ENCODE measurements at places on chromosomes 2 and 18. TPM values are rescaled to one million over a fixed set of nuclear protein-coding genes. Genes with fewer than 3 reads are reported as not detected.

- no peak for DNase-seq
Measured at GRCh38 chr18:10113121-10114022, 199.6 kb downstream of the VAPA start.

- DNase-seq: no peak
Measured at GRCh38 chr2:233271693-233272092, 20.2 kb downstream of the ATG16L1 start.

GRCh38 chr2:46913471-46914381, 1.9 kb downstream of the MCFD2 start:
- peak; percentile 18 for DNase-seq

DNA sequence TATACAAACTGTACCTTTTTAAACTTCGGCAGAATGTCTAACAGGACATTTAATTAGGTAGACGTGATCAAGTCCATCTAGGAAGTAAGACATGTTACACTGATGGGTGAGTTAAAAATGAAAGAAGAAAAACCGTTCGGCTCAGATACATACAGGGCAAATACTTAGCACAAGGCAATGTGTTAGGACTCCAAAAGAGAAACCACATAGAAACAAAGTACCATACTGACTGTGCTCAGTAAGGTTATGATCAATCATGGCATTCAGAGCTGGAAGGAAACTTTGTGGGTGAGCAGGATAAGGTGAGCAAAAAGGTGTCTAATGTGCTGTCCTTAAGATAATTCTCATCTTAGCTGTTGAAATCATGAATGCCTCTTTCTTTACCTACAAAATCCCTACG, 211.9 kb downstream of the STK39 start:
- no peak for DNase-seq

- no peak for DNase-seq
Measured at GRCh38 chr18:9217743-9218451, 81.3 kb downstream of the ANKRD12 start.

DNA sequence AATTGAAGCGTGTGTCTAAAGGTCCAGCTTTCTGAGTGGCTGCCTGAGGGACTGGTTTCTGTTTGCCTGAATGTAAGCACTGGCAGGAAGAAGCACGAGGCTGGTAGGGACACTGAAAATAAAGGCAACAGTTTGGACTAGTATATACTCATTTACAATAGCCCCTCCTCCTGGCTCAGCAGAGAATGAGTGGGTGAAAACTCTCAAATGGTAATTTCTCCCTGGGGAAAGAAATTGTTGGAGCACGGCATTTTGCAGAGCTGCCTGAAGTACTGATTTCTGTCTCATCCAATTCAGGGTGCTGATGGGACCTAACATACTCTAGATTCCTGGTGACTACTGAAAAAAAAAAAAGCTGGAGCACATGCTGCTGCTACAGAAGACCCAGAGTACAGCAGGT, 17.3 kb upstream of the SPP2 start:
- DNase-seq: no peak

- DNase-seq: no peak
Measured at GRCh38 chr2:210568108-210568507, 11.7 kb downstream of the CPS1 start.

GRCh38 chr2:120952318-120952717, 216.7 kb downstream of the GLI2 start:
- DNase-seq: no peak

DNA sequence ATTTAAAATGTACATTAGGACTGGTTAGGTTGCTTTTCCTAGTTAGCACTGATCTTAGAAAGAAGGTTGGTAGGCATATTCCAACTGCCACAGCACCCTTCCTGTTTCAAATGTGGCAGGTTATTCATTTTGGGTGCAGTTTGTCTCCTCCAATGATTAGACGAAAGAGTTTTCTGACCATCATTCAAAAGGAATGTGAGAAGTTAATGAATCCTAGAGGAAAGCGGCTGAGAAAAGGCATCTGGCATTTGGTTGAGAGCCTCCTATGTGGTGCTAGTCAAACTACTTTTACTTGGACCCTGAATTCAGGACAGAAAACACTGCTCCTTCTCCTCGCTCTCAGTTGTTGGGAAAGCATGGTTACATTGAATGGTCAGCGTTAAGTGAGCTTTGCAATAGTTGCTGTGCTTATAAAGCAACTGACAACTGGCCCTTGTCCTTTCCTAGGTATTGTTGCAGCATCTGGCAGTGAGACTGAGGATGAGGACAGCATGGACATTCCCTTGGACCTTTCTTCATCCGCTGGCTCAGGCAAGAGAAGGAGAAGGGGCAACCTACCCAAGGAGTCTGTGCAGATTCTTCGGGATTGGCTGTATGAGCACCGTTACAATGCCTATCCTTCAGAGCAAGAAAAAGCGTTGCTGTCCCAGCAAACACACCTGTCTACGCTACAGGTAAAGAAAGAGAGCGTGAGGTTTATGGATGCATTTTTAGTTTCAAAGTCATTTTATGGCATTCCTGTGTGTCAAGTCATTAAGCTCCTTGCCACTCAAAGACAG, 6.1 kb downstream of the TGIF1 start:
- no peak for DNase-seq

DNA sequence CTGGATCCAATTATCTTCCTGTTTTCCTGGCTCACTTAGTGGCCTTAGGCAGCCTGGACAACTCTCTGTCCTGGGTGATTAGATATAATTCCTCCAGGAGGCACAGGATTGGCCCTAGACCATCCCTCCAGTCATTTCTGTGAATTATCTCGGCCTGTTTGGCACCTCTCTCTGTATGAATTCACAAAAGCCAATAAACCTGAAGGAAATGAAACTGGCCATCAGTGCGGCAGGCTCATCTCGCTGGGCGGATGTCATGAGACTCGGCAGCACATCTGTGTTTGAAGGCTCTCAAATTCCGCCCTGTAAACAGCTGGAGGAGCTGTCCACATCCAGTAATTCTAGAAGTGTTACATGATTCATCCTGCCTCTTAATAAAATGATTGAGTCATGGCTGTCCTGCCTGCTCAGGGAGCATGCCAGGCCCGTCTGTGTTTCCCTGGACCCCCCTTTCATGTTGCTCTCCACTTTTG, 38.6 kb downstream of the ACOXL start:
- DNase-seq: no peak

DNA sequence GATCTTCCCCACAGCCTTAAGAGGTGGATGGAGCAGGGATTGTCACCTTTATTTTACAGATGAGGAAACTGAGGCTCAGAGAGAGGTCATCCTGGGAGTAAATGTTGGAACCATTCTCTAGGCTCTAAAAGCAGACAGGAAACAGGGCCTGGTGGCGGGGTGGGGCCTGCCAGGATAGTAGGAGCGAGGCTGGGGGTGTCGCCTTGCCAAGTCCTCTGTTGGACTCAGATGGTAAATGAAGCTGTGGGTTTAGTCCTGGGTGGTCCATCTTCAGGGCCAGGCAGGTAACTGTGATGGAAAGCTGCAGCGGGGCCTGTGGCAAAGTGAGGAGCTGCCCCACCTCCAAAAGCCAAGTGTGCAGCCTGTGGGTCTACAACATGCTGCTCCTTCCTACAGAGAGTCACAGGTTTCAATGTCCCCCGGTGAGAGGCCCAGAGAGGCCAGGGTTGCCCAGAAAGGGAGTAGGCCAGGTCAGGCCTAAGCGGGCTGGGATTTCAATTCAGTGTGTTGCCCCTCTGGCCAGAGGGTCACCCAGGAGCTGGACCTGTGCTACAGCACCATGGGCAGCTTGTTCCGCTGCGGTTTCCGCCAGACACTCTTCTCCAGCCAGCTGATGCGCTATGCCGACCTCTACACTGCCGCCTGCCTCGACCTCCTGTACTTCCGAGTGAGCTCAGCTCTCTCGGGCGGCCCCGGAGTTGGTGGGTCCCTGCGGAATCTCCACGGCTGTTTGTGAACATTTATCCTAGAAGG, 6.6 kb downstream of the NT5DC4 start:
- no peak for DNase-seq

DNA sequence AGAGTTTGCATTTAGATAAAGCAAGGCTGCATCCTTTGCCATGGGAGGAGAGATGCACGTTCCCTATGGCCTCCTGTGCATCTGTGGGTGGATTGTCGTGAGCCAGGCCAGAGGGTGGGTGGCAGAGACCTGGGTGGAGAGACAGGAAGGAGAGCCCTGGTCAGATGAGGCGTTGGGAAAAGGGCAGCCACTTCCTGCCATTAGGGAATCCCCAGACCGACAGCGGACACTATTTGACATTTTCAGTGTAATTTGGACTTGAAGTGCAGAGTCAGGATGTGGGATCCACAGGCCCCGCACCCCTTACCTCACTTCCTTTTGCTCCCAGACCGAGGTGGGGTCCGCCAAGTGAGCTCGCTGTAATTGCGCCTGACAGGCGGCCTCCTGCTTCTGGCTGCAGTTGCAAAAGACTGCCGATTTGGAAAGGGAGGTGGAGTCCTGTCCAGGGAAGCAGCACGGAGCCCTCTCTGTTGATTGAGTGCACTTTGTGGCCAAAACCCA, 150.0 kb downstream of the DYSF start:
- no peak for DNase-seq

GRCh38 chr2:164873210-164873908, 31.7 kb upstream of the COBLL1 start:
- no peak for DNase-seq

- DNase-seq: no peak
Measured at GRCh38 chr2:203195331-203196036, 43.3 kb upstream of the CYP20A1 start.

GRCh38 chr2:42953216-42953615, 160.8 kb upstream of the HAAO start:
- no peak for DNase-seq

GRCh38 chr2:21052044-21052443, 8.2 kb upstream of the APOB start:
- DNase-seq: no peak

DNA sequence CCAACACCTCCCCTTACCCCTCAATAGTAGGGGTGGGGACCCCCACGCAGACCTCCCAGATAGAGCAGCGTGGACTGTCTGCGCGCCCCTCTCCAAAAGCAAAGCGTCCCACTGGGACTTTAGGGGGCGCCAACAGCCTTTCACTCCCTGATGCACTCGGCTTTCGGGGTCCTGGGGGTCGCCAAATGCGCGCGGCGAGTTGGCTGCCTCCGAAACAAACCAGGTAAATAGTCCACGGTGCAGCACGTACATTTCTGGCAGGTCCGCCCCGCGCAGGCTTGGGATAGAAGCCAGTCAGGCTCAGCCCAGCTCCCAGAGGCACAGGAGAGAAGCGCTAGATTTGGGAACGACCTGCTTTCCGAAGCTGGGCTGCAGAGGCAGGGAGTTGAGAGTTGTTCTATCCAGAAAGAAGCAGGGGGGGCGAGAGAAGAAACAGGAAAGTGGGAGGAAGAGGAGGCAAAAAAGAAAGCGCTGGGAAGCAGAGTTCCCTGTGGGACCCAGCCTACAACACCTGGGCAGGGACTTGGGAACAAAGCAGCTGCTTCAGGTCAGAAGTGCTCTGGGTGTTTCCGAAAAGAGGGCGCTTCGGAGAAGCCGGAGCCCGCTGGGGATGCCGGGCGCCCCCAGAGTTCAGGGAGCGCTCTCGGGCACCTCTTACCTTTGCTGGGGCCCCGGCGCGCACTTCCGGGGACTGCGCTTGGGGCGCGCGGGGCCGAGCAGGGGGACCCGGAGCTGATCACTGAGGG, 544 bp downstream of the EVA1A start:
- DNase-seq: peak; percentile 31

- no peak for DNase-seq
Measured at GRCh38 chr2:42724886-42725285, 39.0 kb downstream of the OXER1 start.

DNA sequence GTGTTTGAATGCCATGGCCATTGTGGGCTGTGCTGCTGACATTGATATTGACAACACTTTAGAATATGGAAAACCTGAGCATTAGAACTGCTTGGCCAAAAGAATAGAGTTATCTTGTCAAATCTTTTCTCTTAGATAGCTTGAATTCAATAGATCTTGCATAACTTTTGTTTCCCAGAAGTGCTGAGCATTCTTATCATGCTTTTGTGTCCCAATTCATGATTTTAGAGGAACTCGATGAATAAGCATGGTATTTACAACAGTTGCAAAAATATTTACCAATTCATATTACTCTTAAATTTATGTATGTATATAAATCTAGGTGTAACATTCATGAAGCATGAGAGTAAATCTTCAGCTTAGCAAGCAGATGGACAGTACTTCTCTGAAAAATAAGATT, 508.0 kb downstream of the BCL11A start:
- no peak for DNase-seq

GRCh38 chr18:46676182-46676835, 19.3 kb upstream of the LOXHD1 start:
- DNase-seq: no peak

Gene RASGRP3
- 487 TPM for total RNA-seq

Gene ASAP2
- total RNA-seq: 31.8 TPM

Gene MAB21L4
- not detected for total RNA-seq

Gene PPM1B
- 31.2 TPM for total RNA-seq

Gene SIX3
- total RNA-seq: not detected

Gene PAIP2B
- 2.9 TPM for total RNA-seq

Gene GREB1
- total RNA-seq: 35.9 TPM

Gene AQP12A
- not detected for total RNA-seq

Gene TMEM214
- total RNA-seq: 55.3 TPM

Gene LOXHD1
- total RNA-seq: 0.23 TPM

Gene GFPT1
- 52.8 TPM for total RNA-seq
